ENCODE measurements at places on chromosomes 13 and 19.

DNA sequence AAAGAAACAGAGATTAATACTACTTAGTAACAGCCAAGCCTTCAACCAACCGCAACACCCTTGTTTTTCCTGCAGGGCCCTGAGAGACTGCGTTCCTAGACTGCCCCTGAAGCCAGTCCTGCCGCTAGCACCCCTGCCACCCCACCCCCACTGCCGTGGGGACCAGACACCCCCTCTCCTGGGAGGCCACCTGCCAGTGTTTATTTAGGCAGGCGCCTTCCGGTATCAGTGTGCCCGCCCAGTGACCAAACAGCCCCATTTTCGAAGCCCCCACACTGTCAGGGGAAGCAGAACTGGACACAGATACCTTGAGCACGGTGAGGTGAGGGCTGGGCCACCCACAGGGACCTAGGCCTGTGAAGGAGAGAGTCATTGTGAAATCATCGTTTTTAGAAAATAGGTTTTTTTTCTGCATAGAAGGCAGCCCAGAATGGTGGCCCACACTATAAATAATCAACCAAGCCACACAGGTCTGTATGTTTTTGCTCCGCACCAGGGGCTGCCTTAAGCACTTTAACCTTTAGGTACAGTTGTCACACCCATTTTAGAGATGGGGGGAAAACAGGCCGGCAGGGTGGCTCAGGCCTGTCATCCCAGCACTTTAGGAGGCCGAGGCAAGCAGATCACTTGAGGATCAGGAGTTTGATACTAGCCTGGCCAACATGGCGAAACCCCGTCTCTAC lies 3.5 kb upstream of the TLE5 start:
- no peak for DNase-seq

- no peak for DNase-seq
These were observed 52.2 kb downstream of the MBD3L1 start for GRCh38 chr19:8884416-8884815.

DNA sequence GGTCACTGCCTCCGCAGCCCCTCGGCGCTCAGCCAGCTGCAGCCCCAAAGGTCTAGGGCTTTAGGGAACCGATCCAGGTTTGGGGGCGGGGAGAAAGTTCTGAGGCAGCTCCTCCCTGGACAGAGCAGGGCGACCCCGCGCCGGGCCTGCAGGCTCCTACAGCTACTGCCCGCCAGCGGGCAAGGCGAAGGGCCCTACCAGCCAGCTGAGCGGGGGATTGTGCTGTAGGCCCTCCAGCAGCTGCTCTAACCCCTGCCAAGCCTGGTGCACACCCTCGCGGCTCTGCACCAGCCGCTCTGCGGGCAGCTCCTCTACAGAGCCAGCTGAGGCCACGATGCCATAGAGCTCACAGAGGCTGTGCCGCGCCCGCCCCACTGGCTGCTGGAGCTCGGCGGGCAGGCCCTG lies 14.0 kb downstream of the PLIN4 start:
- DNase-seq, result no peak

DNA sequence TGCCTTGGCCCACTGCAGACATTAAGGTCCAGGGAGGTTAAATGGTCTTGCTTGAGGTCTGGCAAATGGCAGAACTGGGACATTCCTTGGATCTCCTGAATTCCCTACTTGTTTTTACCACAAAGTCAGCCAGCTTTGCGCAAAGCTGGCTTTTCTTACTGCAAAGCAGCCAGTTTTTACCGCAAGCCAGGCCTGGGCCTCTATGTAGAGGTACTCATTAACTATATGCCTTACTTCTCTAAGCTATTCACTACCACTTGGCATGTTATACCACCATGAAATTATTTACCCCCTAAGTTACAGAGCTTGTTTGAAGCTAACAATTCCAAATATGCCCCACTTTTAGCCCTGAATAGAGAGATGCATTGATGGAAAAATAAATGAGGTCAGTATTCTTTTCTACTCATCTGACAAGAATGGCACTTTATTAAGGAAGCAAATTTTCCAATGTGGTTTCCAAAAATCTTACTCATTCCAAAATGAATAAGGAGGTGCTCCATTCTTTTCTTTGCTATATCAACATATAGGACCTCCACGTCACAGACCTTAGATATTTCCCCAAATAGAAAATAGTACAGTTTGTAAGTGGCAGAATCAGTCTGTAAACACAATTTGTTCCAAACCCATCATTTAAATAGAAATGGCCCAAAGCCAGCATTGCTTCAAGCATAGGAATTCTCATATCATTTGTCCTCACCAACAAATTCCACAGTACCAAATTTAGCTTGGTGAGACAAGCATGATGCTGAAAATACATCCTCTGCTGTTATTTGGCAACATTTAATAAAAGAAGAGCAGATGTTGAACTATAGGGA lies 143.9 kb upstream of the TSC22D1 start:
- no peak for DNase-seq

- no peak for DNase-seq
These were observed 57.2 kb downstream of the COG6 start for GRCh38 chr13:39712626-39713025.

GRCh38 chr13:112643759-112644459 lies 45.9 kb upstream of the ATP11A start:
- no peak for DNase-seq

GRCh38 chr13:88450515-88450914 lies 779.3 kb downstream of the SLITRK5 start:
- DNase-seq, result no peak

DNA sequence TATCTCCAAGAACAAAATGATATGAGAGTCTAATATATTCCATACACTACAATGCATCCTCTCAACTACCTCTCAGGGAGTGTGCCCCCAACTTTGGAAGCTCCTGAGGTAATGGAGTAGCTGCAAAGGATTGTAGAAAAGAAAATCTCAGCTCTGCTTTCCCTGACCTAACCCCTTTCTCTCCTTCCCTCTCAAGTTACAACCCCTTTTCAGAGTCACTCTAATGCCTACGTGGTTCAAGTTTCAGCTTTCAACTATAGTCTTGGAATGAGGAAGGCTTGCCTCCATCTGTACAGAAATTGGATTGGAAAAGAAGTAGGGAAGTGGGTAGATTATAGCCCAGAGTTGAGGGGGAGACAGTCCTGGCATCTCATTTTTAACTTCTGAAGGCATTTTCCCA lies 256.0 kb downstream of the PCDH9 start:
- no peak for DNase-seq

GRCh38 chr19:23343434-23344010 lies 51.7 kb downstream of the ZNF91 start:
- DNase-seq, result no peak

DNA sequence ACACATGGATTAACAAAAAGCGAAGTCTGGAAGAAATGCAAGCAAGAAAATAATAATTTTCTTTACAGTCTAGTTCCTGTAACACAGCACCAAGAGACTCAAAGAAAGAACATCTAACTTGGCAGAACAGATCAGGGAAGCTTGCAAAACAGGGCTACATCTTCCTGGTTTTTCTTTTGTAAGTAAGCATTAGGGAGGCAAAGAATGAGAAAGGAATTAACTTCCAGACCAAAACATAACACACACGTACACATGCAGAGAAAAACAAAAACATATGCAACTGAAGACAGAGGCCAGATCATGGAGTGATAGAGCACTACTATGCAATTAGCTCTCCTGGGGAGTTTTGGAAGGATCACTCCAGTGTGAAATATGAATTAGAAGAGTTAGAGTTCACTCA lies 120.5 kb downstream of the DIAPH3 start:
- no peak for DNase-seq

DNA sequence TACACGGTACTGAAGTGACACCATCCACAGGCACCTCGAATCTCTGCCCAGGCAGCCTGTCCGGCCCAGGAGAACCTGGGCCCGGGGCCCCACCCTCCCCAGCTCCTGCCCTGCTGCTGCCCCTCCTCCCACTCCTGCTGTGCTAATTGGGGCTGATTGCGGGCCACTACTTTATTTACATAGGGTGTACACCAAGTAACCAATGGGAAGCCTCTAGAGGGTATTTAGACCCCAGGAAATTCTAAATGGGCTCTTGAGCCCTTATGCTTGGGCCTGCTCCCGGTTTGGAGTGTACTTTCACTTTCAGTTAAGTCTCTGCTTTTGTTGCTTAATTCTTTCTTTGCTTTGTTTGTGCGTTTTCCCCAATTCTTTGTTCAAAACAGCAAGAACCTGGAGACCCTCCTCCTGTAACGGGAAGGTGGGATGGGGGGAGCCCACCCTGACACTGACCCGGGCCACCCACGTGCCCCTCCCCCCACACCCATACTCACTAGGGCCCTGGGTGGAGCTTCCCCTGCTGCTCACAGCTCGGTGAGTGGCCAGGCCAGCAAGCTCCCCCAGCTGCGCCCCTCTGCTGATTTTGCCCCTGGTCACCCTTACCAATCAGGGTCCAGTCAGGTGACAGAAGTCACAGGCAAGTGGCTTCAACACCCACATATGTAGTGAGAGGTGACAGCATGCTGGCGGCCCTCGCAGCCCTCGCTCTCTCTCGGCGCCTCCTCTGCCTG lies 9.4 kb downstream of the SCGB2B2 start:
- peak; percentile 0 for DNase-seq

DNA sequence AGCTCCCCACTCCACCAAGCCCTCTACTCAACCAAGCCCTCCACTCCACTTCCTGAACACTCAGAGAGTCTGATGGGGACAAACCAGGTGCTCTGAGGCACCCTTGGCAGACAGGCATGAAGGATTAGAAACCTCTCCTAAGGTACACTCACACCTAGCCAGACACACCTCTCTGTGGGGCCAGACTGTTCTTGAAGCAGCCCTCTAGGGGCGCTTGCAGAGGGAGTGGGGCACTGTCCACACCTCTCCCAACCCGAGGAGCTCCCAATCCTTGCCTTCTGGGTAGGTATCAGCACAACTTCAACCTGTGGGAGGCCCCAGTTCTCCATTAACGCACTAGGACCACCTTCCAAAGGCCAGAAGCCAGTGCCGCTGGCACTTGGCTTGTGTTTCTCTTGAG lies 108.7 kb upstream of the VSTM2B start:
- DNase-seq, result no peak

DNA sequence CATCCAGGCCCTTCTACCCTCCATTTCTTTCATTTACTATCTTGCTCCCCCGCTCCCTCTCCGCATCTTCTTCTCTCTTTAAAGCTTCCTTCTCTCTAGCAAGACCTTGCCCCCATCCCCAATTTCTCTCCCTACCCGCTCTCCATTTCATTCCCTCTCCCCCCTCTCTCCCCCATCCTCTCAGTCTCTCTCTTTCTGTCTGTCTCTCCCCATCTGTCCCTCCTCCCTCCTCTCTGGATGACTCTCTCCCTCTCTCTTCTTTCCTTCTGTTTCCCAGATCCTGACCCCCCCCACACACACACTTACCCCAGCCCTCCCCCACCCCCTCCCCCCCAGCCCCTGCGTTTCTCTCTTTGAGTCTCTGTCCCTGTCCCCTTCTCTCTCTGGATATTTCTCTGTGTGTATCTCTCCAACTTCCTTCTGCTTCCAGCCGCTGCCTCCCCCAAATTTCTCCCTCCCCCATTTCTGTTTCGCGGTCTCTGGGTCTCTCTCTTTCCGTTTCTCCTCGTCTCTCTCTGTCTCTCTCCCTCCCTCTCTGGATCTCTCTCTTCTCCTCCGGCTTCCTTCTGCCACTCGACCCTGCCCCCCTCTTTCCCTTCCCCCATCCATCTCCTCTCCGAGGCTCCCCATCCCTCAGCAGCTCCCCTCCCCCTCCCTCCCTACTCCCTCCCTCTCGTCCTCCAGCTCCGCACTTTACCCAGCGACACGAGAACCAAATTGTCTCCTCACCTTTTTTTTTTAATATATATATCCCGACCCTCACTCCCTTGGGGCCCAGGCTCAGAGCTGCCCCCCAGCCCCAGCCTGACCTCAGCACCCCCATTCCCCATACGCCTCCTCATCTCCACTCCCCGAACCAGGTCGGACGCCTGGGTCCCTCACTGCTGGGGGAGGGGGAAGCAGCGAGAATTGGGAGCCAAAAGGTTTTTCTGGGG lies 3.6 kb upstream of the CACNG8 start:
- DNase-seq, result no peak

GRCh38 chr13:23754506-23754905 lies 134.7 kb downstream of the MIPEP start:
- DNase-seq, result peak; percentile 38

- no peak for DNase-seq
These were observed 53.0 kb upstream of the GPC6 start for GRCh38 chr13:93173654-93174053.

DNA sequence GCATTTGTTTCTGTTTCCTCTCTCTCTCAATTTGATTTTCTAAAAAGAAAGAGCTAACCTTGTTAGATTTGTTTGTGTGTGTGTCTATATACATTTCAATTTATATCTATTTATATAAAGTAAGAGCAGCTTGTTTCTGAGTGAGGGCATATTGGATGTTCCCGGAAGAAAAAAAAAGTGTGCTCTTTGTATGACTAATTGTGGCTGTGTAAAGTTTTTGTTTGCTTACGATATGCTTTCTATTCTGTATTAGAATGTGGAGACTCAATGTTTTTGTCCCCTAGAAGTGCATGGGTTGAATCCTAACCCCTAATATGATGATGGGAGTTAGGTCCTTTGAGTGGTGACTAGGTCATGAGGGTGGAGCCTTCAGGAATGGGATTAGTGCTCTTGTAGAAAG lies 66.6 kb upstream of the C1QTNF9B start:
- no peak for DNase-seq

DNA sequence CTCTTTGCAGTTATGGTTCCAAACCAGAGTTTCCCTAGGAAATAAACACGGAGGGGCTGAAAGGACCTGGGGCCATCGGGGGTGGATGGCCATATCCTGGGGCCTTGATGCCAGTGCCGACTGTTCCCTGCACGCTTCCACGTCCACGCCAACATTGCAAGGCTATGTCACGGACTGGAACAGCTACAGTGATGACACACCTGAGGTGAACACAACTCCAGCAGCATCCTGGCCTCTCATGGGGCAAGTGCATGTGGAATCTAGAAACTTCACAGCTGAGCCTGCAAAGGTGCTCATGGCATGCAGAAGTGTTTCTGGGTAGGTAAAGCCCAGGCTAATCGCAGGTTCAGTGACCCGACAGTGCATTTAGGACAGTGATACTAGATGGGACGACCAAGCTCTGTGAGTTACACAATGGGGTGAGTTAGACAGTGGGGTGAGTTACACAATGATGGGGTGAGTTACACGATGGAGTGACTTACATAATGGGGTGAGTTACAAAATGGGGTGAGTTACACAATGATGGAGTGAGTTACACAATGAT lies 52.0 kb upstream of the GAS6 start:
- no peak for DNase-seq

DNA sequence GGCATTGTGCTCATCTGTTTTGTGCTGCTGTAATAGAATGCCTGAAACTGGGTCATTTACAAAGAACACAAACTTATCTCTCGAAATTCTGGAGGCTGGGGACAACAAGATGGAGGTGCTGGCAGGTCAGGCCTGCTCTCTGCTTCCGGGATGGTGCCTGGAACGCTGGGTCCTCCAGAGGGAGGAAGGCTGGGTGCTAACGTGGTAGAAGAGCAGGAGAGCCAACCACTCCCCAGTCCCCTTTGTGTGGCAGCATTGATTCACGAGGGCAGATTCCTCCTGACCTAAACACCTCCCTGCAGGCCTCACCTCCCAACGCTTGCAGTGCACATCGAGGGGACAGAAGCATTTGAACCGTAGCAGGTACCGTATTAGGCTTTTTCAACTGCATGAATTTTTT lies 34.1 kb upstream of the TFDP1 start:
- DNase-seq, result no peak

GRCh38 chr19:1273263-1274041 lies 1.9 kb upstream of the FAM174C start:
- DNase-seq, result no peak

All from CD4-positive, alpha-beta T cell treated with Interleukin-15 for 4 hours (primary cell).